ENCODE measurements at places on chromosomes 7 and 10.

- no peak for DNase-seq
Measured at GRCh38 chr10:29067161-29067560, 221.7 kb upstream of the LYZL1 start.

GRCh38 chr10:92997620-92998019, 63.0 kb upstream of the CYP26C1 start:
- DNase-seq, result no peak

- no peak for DNase-seq
Measured at GRCh38 chr10:71604324-71605018, 115.1 kb downstream of the C10orf105 start.

- no peak for DNase-seq
Measured at GRCh38 chr10:129851941-129852640, 112.0 kb downstream of the EBF3 start.

DNA sequence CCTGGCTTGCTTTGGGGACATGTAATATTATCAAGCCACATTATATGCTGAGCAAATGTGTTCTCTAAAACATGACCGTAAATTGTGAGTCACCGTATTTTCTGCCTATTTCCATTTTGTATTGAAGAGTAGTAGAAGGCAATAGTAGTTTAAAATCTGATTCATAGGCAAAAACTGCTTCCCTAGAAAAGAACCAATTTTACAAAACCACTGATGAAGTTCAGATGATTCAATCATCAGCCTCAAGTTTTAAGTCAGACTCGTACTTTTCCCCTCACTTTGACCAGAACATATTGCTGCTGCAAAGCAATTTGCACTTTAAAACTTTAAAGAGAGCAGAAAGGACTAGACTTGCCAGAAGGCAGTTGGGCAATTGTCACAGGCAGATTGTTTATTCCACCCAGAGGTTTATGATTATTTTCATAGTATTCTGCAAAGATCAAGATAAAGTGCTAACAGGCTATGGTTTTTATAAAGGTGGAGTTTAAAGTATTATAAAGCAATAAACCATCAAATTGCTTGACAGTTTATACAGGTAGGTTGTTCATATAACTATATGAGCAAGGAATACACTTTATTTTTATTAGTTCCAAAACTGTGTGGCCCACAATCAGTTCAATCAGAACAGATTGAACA, 168.2 kb downstream of the ETV1 start:
- no peak for DNase-seq

- DNase-seq, result no peak
Measured at GRCh38 chr10:51955696-51956095, 256.3 kb upstream of the CSTF2T start.

DNA sequence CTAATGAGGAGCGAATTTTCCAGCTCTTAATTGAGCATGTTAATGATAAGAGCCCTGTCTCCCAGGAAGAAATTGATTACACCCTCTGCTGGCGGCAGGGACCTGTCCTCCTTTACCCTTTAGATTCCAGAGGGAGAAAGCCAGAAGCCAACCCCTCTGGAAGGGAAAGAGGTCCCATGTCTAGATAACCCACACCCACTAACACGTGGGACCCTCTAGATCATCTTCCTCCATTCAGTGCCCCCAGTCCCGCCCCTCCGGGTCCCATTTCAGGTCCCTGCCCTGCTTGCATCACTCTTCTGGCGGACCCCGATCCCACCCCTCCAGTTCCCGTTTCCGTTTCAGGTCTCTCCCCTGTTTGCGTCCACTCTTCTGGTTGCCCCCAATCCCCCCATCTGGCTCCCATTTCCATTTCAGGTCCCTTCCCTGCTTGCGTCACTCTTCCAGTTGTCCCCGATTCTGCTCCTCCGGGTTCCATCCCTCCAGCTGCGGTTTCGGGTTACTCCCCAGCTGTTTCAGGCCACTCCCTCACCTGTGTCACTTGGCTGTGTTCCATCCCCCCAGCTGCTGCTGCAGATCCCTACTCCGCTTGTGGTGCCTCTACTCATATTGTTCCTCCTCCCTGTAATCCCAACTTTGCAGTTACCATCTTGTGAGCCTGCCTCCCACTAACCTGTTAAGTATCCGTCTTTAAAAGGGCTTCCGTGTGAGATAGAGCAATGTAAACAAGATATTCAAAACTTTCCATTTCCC, 202.4 kb downstream of the SH2D4B start:
- DNase-seq, result no peak

GRCh38 chr7:30625283-30625682, 30.6 kb downstream of the GARS1 start:
- no peak for DNase-seq

DNA sequence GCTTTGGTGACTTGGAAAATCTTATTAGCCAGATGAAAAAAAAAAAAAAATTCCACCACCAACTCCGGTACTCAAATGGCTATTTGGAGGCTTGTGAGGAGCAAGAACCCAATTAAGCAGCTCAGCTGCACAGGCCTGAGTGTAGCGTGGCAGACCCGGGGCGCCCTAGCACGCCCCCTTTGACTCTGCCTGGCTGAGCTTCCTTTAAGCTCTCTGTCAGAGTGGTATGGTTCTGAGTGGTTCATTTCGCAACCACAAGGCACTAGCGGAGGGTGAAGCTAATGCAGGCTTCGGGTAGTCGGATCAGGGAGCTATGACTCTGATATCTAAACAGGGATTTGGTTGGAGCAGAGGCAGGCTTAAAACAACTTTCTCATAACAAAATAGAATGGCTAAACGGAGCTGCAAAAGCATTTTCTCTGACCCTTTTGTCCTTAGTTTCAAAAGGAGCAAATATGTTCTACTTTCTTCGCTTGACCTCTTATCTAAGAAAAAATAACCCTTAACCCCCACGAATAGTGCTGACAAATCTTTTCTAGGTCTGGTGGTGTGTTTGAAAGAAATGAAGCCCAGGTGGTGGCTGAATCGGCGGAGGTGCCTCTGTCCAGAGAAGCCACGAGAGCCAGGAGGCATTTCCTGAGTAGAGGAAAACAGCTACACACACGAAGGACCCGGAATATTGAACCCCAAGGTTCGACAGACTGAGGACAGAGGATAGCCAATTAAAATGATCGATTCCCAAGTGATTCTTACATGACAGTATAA, 285.4 kb upstream of the GLI3 start:
- no peak for DNase-seq

DNA sequence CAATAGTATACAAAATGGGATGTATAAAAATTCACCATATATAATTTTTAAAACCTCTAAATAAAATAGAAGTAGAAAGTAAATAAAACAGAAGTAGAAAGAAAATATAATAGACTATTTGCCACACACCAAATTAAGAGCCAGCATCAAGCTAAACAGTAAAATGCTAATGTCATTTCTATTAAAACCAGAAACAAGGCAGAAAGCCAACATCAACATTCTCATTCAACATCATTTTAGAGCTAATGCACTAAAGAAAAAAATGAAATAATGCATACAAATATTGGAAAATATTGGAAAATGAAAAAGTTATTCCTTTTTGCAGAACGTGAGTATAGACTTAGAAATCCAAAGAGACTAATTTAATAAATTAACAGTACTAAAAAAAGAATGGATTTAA, 23.4 kb upstream of the RELN start:
- DNase-seq, result no peak

Data from SIG-M5 (cell line).